Panc1 (cell line): ENCODE measurements at places on chromosomes 5 and 9. TPM values are rescaled to one million over a fixed set of nuclear protein-coding genes. Genes with fewer than 3 reads are reported as not detected.

PCDHB10 gene
- 0.72 TPM for total RNA-seq

MTREX gene
- total RNA-seq = 97.0 TPM

NUDT2 gene
- total RNA-seq = 36.2 TPM

SLCO6A1 gene
- not detected for total RNA-seq

PRR16 gene
- total RNA-seq = not detected

ZNF483 gene
- total RNA-seq = 4.8 TPM

PPWD1 gene
- total RNA-seq = 32.7 TPM

RETREG1 gene
- 0.74 TPM for total RNA-seq

ACER2 gene
- total RNA-seq = 1.3 TPM

C9 gene
- 0.05 TPM for total RNA-seq

PCDHGB2 gene
- total RNA-seq = 5.3 TPM

C6 gene
- total RNA-seq = 0.13 TPM

F2R gene
- 26.0 TPM for total RNA-seq

AOPEP gene
- total RNA-seq = 36.4 TPM

MAP1B gene
- 82.3 TPM for total RNA-seq

SLC6A7 gene
- not detected for total RNA-seq

LRRC19 gene
- not detected for total RNA-seq

CCNO gene
- total RNA-seq = 12.3 TPM

TJP2 gene
- total RNA-seq = 40.2 TPM

IQGAP2 gene
- total RNA-seq = 0.59 TPM

GABRA6 gene
- total RNA-seq = not detected

AIF1L gene
- total RNA-seq = 6.0 TPM

SPACA9 gene
- total RNA-seq = 3.0 TPM

NOXA1 gene
- 3.7 TPM for total RNA-seq

IFNA21 gene
- total RNA-seq = not detected

GPRIN1 gene
- total RNA-seq = 18.9 TPM

SOHLH1 gene
- not detected for total RNA-seq

STPG3 gene
- 0.26 TPM for total RNA-seq

SERF1A gene
- 5.1 TPM for total RNA-seq

TUSC1 gene
- 4.4 TPM for total RNA-seq
